ENCODE measurements at places on chromosomes 12 and 14.

GRCh38 chr14:90168425-90169105, 87.8 kb upstream of the PSMC1 start:
- no peak for DNase-seq

- DNase-seq: no peak
Observed at GRCh38 chr14:105500036-105500725, 9.1 kb downstream of the TEDC1 start.

DNA sequence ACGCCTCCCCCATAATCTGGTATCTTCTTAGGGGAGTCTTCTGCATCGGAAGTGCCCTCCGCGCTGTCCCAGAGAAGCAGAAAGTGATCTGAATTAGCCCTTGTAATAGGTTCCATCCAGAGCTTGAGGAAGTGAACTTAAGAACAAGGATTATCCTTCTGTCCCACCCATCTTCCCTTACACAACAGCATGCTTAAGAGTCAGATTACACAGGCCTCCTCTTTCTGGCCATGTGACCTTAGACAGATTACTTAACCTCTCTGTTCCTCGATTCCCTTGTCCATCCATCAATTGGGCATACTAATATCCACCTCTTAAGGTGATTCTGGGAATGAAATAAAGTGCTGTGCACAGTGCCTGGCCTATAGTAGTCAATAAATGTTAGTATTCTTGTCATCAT, 11.4 kb downstream of the CABP1 start:
- no peak for DNase-seq

DNA sequence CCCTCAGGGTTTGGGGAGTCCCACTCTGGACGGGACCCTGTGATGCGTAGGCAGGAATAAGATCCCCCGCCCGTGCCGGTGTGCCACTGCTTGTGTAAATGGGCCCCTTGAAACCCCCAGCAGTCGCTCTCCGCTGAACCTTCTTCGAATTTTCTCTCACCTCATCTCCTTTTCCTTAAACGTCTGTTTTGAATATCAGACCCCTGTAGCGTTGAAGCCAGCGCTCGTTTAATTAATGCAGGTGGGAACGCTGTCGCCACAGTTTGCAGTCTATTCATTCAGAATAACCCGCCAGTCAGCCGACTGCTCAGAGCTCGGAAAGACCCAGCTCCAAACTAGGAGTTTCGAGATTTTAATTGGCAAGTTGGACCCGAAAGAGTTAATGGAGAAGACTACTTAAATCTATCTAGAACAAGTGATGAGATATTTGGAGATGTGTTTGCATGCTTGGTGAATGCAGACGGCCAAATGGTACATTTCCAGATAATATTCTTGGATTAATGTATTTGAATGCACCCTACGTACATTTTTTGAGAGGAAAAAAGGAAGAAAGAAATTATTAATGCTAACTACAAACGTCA, 739 bp upstream of the PPP2R5E start:
- no peak for DNase-seq

- DNase-seq: no peak
Observed at GRCh38 chr12:18277196-18277595, 15.9 kb downstream of the PIK3C2G start.

GRCh38 chr12:84813780-84814663, 98.6 kb downstream of the SLC6A15 start:
- DNase-seq: no peak

GRCh38 chr12:53073881-53074280, 5.3 kb downstream of the SPRYD3 start:
- no peak for DNase-seq
